ENCODE measurements at places on chromosomes 3 and 15. TPM values are rescaled to one million over a fixed set of nuclear protein-coding genes. Genes with fewer than 3 reads are reported as not detected.

GRCh38 chr3:100044369-100044768 is 69.9 kb downstream of the FILIP1L start:
- DNase-seq = no peak

GRCh38 chr3:166663194-166663593 is 716.9 kb downstream of the ZBBX start:
- no peak for DNase-seq

DNA sequence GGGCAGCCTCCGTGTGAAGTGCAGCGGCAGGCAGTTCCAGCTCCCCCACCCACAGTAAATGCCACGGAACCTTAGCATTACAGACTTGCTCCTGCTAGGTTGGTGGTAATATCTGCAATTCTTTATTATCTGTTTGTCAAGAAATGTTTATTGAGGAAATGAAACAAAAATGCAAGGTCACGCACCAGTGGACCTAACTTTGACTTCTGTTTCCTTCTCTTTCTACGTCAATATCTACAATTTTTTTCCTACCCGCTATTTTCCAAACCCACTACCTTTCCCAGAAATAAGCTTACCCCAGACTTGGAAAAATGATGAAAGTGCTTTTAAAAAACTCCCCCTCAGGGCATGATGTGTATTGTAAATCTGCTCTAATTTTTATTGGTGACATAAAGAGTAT is 18.9 kb downstream of the ILDR1 start:
- no peak for DNase-seq

- no peak for DNase-seq
These were observed 20.7 kb upstream of the DOCK3 start for GRCh38 chr3:50653937-50654595.

DNA sequence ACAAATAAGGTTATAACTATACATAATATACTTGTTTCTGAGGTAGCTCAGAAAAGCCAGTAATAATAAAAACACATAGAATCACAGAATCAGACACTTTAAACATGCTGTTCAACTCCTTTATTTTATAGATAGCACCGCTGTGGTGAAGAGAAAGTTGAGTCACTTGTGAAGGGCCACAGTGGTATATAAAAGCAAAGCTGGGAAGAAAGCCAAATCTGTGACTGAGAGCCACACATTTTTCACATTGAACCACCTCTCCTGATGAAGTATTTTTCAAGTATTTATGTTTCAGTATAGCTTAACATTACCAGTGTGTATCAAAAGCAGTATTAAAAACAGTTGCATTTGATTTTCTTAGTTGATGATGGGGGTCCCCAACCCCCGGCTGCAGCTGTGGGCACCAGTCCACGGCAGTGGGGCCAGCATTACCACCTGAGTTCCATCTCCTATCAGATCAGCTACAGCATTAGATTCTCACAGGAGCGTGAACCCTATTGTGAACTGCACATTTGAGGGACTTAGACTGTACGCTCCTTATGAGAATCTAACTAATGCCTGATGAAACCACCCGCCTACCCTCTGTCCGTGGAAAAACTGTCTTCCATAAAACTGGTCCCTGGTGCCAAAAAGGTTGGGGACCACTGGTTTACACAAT is 46.2 kb downstream of the TBL1XR1 start:
- peak; percentile 21 for DNase-seq

GRCh38 chr3:94137377-94137776 is 74.5 kb downstream of the NSUN3 start:
- DNase-seq = no peak

DNA sequence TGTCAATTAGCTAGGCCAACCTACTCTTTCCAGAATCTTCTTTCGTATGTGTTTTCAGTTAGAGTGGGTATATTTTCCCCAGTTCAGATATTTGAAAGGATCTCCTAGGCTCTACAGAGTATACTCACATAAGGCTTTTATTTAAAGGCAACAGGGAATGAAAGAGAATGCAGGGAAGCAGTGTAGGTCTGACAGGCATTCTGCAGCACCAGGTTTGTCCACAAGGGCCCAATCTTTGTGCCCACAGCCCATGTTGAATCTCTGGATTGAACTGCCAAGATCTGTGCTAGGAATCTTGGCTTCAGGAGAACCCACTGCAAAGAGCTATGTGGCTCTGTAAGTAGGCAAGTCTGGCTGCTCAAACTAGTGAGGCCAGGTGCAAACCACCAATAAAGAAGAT is 24.2 kb upstream of the GALNT15 start:
- no peak for DNase-seq

DNA sequence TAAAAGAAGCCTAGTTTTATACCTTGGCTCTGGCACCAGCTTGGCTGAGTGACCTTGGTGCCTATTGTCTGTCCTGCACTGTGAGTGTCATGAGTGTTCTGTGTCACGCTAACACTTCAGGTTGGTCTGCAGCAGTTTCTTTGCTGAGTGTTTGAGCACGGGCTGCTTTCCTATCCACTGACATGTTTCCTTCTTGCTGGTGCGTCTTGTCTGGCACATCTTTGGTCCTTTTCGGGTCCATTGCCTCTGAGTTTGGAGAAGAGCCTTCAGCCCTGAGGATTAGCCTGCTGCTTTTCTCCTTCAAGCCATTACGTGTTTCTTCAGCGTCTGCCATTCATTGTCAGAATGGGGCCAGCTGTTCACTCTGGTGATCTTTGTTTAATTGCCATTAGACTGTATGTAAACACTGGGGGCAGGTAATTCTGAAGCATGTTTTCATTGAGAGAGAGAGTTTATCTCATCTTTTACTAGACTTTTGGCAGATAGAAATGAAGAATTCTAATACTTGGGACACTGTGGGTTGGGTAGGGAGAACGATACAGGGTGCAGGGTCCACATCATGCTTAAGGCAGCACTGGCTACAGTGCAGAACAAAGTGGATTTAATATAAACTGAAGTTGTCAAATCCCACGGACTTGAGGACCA is 55.5 kb downstream of the LRRC28 start:
- DNase-seq = no peak

HEMK1 gene
- polyA plus RNA-seq = 16.9 TPM

- no peak for DNase-seq
These were observed 30.7 kb upstream of the DUSP7 start for GRCh38 chr3:52086976-52087663.

DNA sequence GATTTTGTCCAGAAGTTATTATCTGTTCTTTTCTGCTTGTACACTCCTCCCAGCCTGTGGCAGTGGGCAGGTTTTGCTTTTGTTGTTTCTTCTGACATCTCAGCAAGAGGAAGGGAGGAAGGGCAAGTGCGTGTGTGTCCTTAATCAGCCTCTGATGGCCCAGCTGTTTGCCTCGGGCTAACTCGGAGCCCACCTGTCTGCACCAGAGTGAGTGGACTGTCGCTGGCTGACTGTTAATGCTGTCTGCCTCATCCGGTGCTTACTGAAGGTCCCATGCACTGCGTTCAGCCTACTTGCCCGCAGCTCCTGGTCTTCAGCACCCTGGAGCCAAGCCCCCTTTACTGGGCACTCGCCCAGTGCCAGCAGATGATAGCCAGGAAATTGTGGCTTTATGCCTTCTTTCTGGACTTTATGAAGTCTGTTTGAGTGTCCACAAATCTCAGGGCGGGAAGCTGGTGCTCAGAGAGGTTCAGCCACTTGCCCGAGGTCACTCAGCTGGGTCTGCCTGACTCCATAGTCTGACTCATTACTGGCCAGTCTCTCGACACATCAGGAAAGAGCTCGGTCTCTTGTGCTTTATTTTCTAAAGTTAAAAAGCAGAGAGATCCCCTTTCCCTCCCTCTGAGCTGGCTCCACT is 89.5 kb downstream of the CHRNA7 start:
- no peak for DNase-seq

- DNase-seq = no peak
These were observed 20.9 kb upstream of the VILL start for GRCh38 chr3:37969596-37970100.

DNA sequence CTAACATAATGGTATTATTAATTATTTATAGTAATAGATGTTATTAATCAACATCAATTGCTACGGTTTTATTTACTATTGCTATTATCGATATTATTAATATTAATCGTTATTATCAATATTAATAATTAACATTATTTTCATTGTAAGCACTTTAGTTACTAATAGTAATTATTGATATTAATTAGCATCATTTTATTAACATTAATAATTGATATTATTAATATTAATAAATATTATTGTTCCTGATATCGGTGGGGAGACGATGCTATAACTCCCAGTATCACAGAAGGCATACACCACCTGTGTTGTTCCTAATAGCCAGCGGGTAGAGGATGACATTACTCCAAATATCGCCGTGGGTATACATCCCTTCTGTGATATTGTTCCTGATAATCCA is 335.5 kb downstream of the MEX3B start:
- DNase-seq = no peak

DNA sequence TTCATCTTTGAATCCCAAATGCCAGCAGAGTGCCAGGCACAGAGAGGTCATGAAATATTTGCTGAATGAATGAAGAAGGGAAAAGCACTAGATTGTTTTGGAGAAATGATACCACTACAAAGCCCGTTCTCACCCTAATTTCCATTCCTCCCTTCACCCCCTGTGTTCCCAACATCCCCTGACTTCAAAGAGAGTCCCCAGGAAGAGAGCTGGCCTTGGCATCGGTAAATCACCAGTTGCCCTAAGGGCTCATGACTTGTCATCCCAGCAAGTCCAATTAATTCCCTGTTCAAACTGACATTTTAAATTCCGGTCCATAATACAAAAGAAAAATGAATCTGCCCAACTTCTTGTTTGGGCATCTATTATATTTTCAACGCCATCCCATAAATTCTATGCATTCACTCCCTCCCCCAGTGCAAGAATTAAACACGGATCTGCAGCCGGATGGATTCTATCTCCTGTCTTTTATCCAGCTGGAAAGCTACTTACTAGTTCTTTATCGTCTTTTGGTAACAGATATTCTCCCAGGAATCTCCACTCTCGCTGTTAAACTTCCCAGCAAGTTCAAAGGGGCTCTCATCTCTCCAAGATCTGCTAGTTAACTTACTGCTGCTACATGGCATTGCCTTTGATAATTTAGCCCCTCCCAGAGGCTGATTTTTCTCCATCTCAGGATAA is 63.9 kb upstream of the TSC22D2 start:
- DNase-seq = no peak

DNA sequence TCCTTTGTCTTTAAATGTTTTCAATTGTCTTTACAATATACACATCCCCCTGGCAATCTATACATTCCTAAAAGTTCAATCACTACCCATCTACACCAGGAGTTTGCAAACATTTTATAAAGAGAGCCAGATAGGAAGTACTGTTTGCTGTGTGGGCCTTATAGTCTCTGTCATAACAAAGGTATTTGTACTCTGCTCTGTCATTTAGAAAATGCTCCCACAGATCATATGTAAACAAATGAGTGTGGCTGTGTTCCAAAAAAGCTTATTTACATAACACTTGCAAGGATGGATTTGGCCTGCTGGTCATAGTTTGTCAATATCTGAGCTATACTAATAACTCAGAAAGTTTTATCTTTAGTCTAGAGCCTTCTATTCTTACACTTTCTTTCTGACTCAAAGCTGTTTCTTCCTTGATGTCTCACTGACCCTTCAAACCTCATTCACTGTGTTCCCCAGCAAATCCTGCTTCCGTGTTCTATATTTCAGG is 511.9 kb downstream of the GBE1 start:
- no peak for DNase-seq

GRCh38 chr3:101529816-101530685 is 17.0 kb upstream of the SENP7 start:
- DNase-seq = no peak

DNA sequence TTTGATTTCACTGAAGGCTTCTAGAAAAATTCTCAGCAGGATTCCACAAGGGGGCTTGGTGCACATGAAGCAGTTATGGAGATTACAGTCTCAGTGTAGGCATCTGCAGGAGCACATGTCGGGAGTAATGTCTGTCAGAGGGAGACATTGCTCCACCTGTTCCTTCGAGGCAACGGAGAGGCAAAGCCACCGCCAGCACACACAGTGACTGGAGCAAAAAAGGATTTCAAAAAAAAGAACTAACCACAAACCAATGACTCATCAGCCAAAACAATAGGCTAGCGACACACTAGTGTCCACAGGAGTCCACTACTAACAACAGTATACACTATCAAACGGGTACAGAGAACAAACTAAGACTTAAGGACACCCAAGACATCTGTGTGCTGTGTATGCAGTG is 68.9 kb downstream of the NPTN start:
- DNase-seq = no peak
